Activated T-helper 17 cell treated with anti-CD3 and anti-CD28 coated beads, Interleukin-2, amount 50 U/mL, for 72 hours (primary cell): ENCODE measurements at places on chromosomes 12 and 14. TPM values are rescaled to one million over a fixed set of nuclear protein-coding genes. Genes with fewer than 3 reads are reported as not detected.

KRT6C gene
- total RNA-seq = not detected

PSMB11 gene
- not detected for total RNA-seq

BIN2 gene
- 45.8 TPM for total RNA-seq

DNA sequence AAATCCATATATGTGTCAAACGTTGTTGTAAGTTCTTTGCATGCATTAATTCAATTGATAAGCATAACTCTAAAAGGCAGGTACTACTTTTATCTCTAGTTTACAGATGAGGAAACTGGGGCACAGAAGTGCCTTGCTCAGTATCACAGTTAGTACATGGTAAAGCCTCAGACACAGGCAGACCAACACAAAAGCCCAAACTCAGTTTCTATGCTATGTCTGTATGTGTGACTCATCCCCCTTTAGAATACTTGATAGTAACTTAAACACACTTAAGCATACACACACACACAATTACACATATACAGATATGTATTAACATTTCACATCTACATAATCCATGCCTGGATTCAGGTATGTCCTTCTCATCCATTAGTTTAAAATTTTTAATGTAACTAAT is 88.0 kb downstream of the EPS8 start:
- ATAC-seq = peak; percentile 94

DNA sequence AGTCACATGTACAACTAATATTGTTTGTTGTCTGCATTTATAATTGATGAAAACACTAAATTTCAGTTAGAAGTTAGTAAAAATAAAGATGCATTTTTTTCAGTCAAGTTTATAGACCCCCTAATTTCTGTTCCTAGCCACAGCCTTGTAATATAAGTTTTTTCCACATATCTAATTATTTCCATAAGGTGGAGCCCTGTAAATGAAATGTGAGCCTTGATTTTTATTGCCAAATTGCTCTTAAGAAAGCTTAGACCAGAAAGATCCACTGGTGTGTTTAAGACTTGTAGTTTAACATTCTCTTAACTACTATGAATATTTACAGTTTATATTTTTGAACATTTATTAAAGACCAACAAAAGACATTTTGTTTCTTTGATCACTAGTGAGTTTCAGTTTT is 322.1 kb upstream of the RGS6 start:
- no peak for ATAC-seq
